ENCODE measurements at places on chromosomes 16 and 17.

DNA sequence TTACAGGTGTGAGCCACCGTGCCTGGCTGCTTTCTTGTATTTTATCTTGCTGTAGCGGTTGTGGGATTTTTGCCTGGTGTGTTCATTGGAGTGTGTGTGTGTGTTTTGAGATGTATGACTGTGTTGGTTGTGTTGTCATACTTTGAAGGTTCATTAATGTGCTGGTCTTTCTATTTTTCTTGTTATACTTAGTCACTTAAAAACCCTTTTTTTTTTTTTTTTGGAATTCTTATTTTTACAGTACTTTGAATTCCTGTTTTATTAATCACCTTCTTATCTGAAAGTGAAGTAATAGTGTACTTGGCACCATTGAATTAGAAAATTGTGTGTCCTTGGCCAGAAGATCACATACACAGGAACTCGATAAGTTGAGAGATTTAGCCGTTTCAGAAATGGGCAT, 30.2 kb downstream of the TENT4B start:
- DNase-seq, result no peak

- DNase-seq, result no peak
These were observed 54.5 kb downstream of the PAFAH1B1 start for GRCh38 chr17:2647957-2648356.

DNA sequence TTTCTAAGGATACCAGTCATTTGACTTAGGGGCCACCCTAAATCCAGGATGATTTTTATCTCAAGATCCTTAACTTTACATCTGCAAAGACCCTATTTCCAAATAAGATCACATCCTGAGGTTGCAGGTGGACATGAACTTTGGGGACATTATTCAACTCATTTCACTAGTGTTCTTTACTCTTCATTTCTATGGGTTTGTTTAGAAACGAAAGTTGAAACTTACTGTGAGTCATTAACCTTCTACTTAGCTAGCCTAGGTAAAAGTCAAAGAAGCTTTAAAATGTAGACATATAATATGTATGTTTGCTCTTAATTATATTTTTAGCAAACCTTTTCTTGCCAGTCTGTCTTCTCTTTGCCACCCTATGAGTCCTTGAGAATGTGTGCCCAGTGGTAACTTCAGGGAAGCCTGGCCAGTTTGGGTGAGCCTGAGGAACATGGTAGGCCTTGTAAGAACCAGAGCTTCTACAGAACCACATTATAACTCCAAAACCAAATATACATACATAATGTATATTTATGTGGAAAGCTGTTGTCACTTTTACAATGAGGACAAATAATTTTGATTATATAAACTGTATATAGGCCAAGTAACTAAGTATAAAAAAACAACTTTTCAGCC, 38.4 kb downstream of the BPTF start:
- no peak for DNase-seq

DNA sequence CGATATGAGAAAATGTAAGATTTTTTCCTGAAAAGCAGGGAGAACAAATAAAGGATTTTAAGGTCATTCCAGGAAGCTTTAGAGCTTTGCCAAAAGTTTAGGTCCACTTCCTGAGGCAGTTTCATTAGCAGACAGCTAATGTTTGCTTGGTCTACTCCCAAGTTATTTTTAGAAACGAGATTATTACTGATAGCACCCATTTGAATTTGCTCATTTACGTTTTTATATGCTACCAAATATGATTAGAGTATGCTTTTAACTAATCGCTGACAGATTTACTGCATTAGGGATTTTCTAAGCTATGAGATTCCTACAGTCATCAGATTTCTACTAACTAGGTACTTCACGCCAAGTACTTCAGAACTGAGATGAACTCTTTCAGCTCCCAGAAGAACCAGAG, 98.1 kb downstream of the WNT3 start:
- no peak for DNase-seq

GRCh38 chr16:68083861-68084503, 1.2 kb upstream of the NFATC3 start:
- DNase-seq, result no peak

GRCh38 chr17:47280072-47280811, 26.6 kb downstream of the ITGB3 start:
- DNase-seq, result no peak

- DNase-seq, result no peak
These were observed 51.2 kb downstream of the SYCE1L start for GRCh38 chr16:77250400-77250799.

DNA sequence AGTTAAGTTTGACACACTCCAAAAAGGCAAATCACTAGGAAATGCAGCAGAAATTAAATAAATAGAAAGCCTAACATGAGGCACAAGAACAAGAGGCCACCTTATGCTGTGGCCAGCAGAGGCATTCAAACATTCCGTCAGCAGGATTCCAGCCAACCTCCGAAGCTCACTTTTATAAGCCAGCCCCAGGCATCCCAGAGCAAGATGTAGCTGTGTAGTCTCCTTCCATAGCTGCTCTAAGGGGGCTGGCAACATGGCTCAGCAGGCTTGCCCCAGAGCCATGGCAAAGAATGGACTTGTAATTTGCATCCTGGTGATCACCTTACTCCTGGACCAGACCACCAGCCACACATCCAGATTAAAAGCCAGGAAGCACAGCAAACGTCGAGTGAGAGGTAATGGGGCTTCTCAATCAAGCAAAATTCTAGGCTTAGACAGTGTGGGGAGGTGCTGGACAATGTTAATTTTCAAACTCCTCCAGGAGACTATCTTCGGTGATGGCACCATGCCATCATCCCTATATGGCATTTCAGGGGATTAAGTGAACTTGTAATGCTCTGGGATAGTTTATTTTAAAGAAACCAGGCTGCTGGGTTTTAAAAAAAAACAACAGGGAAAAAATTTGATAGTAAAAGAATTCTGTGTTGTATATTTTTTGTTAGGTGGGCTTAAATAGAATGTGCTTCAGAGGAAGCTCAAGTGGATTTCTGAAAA, at the start of gene CLEC3A:
CLEC3A (plus strand) TSS at position 202 of the 714 bp plus-strand sequence; CDS start at position 281, 79 bp downstream.
- DNase-seq, result no peak

GRCh38 chr17:82862737-82863382, 23.0 kb upstream of the ZNF750 start:
- DNase-seq, result no peak

- DNase-seq, result peak; percentile 62
These were observed 55.8 kb downstream of the MYH13 start for GRCh38 chr17:10316801-10317542.

- DNase-seq, result no peak
These were observed at the start of gene TMED6 for GRCh38 chr16:69351309-69352027. TMED6 (minus strand) TSS chr16:69351786; CDS start chr16:69351753, 33 bp downstream.

DNA sequence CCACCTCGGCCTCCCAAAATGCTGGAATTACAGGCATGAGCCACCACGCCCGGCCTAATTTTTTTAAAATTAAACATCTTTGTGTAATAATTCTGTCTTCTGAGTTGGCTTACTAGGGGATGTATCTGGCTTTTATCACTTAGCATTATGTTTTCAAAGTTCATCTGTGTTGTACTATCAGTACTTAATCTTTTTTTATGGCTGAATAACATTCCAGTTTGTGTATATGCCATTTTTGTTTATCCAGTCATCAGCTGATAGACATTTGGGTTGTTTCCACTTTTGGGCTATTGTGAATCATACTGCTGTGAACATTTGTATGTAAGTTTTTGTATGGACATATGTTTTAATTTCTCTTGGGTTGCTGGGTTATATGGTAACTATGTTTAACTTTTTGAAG, 69.0 kb downstream of the CHD9 start:
- no peak for DNase-seq

DNA sequence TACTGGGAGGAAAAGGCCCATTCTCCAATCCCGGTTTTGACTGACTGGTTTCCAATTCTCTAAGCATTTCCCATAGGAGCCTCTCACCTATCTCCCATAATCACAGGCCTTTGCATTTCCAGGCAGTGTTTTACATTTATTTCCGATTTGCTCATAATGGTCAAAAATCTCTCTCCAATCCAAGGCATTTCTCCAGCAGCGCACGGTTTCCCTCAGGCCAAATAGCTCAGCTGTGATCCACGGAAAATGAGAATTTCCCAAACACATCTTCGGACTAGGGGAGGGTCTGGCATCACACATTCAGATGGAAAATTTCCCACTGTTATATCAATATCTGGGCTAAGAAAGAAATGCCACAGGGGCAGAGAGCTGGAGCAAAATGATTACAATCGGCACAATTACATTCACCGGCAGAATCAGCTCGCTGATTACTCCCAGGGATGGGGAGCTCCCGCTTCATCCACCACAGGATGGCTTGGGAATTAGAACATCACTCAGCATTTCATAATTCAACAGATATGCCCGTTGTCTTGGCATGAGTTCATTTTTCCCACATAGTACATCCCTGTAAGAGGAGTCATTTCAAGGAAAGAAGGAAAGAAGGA, 6.7 kb downstream of the PIPOX start:
- no peak for DNase-seq

DNA sequence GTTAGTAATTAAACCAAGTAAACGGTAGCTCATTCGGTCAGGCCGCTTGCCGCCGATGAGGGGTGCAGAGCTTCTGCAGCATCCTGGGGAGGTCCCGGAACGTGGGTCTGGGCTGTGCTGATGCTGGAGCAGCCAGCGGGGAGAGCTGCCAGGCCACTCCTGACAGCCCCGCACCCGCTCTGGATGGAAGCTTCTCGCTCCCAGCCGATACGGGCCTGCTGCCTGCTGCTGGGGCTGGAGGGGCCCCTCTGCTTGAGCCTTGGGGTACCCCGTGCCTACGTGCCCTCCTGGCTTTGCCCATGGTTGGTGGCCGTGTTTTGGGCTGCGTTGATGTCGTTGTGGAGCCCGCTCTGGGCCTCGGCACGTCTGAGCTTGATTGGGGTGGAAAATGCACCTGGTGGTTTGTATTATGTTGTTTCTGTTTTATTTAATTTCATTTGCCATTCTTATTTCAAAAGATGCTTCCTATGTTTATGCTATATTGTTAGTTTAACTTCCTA, 41.6 kb upstream of the ZNF750 start:
- DNase-seq, result no peak

DNA sequence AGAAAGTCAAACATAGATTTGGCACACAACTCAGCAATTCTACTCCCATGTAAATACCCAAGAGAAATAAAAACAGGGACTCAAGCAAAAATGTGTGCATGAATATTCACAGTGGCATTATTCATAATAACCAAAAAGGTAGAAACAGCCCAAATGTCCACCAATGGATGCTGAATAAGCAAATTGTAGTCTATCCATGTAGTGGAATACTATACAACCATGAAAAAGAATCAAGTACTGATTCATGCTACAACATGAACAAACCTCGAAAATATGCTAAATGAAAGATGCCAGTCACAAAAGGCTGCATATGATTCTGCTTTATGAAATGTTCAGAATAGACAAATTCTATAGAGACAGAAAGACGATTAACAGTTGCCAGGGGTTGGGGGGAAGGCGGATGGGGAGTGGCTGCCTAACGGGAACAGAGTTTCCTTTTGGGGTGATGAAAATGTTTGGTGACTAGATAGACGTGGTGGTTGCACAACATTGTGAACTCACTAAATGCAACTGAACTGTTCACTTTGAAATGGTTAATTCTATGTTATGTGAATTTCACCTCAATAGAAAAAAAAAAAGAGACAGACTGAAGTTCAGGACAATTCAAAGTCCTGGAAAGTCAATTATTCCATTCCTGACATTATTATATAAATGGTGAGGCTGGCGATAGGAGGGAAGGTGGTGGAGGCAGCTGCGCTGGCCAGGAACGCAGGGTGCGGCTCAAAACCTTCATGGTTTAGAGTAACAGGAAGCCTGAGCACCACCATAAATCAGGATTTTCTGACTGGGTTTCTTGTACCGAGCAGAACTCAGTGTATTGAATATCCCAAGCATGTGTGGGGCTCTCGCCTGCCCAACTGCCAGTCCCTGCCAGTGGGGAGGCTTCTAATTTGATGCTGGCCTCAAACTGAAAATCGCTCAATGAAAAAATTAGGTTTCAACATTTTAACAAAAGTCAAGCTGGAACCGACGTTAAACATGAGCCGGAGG, 300.9 kb downstream of the C16orf95 start:
- no peak for DNase-seq

DNA sequence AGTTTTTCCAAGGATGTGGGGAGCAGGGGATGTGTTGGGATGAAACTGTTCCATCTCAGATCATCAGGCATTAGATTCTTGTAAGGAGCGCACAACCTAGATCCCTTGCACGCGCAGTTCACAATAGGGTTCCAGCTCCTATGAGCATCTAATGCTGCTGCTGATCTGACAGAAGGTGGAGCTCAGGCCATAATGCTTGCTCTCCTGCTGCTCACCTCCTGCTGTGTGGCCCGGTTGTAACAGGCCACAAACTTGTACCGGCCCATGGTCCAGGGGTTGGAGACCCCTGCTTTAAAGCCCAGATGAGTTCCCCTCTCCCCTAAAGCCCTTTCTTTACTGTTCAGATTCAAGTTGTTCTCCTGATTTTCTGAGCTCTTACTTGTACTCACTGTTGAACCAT, 44.8 kb downstream of the RNF135 start:
- DNase-seq, result no peak

DNA sequence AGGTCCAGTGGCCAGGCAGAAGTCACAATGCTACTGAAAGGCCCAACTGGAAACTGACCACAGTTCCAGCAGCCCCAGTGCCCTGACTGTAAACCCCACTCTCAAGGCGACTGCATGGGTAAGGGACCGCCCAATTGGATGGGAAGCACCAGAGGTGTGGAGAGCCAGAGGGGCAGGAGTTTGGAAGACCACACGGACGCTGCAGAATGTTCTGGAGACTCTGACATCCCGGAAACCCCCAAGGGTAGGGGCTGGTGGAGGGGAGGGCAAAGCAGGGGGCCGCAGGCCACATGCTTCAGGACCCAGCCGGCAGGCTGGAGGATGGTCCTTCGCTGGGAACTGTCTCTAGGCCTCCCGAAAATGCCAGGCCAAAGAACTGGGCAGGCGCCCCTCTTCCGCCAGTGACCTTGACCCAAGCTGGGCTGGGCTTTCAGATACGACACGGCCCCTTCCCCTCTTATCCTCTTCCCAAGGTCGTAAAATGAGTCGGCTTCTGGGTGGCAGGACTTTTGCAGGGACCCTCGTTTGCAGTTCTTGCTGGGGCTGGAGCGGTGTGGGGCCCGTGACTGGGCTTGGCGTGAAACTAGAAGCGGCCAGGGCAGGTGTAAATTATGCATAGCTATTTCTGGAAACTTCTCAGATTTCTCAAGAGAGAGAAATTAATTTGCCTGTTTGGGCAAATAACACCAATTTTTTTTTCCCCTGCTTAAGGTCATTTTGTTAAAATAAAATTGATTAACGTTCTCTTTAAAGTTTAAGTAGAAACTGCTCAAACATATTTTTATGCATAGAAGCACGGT, 110.2 kb downstream of the C16orf78 start:
- no peak for DNase-seq

- no peak for DNase-seq
These were observed 849 bp upstream of the SOX15 start for GRCh38 chr17:7590743-7591142.

- DNase-seq, result no peak
These were observed 17.6 kb downstream of the FBF1 start for GRCh38 chr17:75922963-75923874.

- no peak for DNase-seq
These were observed 68.4 kb upstream of the NKD1 start for GRCh38 chr16:50479771-50480170.

GRCh38 chr16:52308051-52308450, 238.9 kb downstream of the TOX3 start:
- DNase-seq, result no peak
